ENCODE measurements at places on chromosomes 13 and 19.

DNA sequence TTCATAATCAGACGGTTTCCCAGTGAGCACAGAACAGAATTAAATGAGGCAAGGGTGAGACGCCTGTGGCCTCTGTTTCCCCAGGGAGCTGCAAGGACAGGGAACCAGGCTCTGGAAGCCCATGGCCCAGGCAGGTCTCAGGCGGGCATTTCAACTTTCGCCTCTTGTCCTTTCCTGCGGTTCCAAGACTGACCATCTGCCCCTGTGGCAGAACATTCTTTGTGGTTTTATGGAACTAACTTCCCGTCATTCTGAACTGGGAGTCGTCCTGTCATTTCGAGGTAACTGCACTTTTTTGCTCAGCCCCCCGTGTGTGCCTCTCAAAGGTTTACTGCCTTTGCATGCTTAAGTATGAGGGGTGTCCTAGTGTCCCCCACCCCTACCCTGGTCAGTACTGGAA, 70.9 kb downstream of the KL start:
- no peak for DNase-seq

DNA sequence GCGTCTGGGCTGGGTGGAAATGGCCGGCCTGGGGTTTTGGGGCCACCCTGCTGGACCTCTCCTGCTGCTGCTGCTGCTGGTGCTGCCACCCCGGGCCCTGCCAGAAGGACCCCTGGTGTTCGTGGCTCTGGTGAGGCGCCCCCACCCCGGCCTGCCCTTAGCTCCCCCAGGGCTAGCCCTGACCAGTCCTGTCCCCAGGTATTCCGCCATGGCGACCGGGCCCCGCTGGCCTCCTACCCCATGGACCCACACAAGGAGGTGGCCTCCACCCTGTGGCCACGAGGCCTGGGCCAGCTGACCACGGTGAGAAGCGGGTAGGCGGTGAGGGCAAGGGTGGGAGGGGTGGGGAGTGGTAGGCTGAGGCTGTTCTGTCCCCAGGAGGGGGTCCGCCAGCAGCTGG, at the start of gene ACP4:
TSS of gene ACP4 (plus strand) at position 20 of the 400 bp plus-strand sequence. CDS start at position 20, 0 bp downstream.
- DNase-seq, result no peak

- no peak for DNase-seq
Observed at GRCh38 chr13:39577203-39577602, 25.8 kb downstream of the LHFPL6 start.

DNA sequence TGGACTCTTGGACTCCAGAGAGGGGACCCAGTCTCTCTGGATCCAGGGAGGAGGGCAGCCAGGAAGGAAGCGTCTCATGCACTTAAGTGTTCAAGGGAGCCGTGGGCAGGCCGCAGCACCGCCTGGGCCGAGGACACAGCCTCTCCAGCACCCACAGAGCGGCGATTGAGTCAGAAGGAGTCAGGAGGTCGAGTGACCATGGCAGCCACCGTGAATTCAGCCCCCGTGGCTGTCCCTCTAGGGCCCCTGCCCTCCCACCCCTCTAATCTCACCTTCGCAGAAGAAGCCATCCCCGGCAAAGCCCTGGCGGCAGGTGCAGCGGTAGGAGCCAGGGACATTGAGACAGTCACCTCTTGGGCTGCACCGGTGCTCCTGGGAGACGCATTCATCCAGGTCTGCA, 38.0 kb downstream of the FBN3 start:
- no peak for DNase-seq

DNA sequence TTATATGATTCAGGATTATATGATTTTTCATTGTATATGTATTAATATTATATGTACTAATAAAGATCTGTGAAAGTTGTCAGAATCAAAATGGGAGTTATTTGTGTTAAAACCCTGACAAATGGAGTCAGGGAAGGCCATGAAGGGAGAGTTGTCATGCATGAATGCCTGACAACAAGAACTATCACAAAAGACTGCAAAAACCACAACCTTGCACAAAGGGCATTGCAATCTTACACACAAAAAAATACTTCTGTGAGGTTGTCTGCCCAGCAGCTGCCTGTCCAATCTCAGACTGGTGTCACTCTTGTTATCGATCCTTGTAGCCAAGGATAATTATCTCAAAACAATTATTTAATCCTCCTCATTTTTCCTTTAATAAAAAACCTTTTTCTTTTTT, 21.2 kb upstream of the RBM26 start:
- DNase-seq, result no peak

GRCh38 chr13:35856084-35856483, 275.1 kb downstream of the DCLK1 start:
- DNase-seq, result no peak

DNA sequence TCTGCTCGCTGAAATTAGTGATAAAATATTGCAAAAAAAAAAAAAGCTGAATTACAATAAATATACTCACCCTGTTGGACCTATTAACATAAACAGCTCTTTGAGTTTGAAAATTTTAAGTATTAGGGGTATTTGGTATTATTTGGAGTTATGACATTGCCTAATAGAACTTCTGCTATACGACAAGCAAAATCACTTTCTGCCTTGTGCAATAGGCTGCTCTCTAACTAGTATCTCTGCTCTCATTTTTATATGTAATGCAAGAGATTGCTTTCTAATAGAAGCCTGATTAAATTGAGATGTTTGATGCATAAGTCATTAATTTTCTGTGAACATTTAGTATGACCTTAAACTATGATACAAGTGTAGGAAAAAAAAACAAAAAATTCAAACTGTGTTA, 5.3 kb downstream of the RGS9BP start:
- no peak for DNase-seq

GRCh38 chr19:33997690-33998089, 174.6 kb upstream of the LSM14A start:
- DNase-seq, result no peak

DNA sequence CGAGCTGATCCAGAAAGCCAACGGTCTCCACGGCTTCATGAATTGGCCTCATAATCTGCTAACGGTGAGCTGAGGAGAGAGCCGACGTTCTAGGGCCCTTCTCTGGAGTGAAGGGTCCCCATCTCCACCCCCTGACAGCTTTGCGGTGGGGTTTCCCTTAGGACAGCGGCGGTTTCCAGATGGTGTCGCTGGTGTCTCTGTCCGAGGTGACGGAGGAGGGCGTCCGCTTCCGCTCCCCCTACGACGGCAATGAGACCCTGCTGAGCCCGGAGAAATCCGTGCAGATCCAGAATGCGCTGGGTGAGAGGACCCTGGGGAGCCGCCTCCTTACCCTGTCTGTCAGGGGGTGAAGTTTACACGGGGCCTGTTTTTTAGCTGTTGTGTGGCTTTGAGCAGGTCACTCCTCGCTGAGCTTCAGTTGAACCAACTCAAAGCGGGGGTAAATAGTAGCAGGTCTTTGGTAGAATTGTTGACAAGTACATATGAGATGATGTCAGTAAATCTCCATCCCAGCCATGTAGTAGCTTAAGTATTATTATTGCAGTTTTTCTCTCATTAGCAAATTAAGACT, 801 bp downstream of the QTRT1 start:
- no peak for DNase-seq

- no peak for DNase-seq
Observed at GRCh38 chr19:4957981-4958380, 10.9 kb upstream of the KDM4B start.

GRCh38 chr13:28530729-28531076, 35.8 kb upstream of the FLT1 start:
- no peak for DNase-seq

DNA sequence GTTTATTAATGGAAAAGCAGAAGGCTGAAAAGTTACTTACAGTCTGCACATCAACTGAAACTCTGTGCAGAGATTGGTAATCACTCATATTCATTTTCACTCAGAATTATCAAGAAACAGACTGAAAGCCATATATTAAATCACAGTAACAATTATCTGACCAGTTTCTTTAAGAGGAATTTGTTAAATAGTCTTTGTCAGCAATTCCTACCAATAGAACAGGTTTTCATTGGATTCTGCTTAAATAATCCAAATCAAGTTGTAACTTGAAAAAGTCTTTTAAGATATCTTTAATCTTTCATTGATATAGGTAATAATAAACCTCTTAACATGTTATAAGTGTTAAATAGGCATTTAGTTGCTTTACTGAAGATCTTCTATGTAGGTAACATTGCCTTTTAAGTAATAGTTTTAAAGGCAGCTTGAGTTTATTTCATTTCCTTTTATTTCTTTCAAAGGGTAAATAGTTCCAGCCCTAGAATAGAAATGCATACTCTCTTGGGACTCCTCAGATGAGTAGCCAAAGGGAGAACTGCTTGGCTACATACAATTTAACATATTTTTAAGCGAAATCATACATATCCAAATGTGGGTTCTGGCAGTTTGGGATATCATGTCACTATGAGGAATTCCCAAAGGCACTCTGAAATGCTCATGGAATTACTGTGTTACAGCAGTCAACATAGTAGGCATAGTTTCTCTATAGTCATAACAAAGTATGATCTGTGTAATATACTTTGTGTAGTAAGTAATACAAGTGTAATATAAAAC, 326.0 kb upstream of the SPRY2 start:
- no peak for DNase-seq

- peak; percentile 96 for DNase-seq
Observed at GRCh38 chr19:34217952-34218817, 36.2 kb upstream of the GARRE1 start.

DNA sequence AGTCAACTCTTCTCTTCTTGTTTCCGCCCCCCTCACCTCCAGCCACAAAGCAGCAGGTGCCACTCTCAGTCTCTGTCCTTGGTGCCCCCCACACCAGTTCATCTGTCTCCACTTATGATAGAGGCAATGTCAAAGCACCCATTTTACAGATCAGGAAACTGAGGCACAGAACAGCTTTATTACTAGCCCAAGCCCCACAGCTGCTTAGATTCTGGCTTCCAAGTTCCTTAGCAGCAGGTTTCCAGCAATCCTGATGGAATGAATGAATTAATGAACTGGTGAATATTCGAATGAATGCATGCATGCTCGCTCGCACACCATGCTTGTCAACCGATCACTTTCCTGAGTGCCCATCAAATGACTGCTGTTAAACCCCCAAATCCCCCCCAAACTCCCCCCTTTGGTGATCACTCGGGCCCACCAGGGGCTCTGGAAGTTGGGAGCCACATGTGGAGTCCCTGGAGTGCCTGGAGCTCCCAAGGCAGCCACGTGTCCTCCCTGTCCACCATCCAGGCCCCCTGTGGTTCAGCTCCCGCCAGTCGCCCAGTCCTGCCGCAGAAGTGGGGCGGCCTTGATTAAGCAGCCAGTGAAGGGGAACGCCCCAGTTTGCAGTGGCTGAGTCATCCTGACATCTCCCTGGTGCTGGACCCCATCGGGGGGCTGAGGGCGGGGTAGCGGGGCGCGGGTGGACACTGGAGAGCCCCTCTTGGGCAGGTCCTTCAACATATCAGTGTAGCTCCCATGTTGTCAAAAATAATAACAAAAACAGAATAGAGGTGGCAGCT, 6.8 kb downstream of the PTPRS start:
- DNase-seq, result no peak

- no peak for DNase-seq
Observed at GRCh38 chr19:32403291-32403995, 2.1 kb upstream of the DPY19L3 start.

DNA sequence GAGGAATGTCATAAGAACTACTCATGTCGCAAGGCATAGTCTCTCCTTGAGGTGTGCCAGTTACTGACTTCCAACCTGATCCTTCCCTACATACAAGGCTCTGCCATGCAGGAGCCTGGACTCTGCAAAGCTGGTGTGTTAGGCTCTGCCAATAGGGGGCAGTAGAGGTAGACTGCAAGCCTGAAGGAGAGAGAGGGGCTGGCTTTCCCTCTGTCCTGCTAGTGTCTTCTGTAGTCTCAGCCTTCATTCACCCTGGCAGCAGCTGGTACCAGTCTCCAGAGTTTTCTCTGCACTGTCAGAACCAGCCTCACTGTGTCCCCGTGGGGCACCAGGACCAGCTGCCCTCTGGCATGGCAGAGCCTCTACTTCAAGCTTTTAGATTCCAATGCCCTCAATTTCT, 14.5 kb downstream of the SHISA2 start:
- DNase-seq, result no peak

DNA sequence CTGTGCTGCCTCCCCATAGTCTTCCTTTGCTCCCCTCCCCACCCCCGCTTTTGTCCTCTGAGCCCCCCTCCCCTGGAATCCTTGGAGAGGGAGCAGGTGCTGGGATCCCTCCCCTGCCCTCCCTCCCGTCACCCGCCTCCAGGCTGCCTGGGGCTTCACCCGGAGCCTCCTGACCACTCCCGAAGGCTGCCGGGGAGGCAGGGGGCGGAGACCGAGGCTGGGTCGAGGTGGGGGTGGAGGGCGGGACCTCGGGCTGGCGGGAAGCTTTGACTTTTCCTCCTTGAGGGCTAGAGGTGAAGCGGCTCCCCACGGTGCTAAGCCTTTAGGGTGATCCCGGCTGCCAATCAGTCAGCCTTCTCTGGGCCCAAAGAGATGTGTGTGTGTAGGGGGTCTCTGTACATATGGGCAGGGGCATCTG, 1.5 kb downstream of the KMT5C start:
- no peak for DNase-seq

DNA sequence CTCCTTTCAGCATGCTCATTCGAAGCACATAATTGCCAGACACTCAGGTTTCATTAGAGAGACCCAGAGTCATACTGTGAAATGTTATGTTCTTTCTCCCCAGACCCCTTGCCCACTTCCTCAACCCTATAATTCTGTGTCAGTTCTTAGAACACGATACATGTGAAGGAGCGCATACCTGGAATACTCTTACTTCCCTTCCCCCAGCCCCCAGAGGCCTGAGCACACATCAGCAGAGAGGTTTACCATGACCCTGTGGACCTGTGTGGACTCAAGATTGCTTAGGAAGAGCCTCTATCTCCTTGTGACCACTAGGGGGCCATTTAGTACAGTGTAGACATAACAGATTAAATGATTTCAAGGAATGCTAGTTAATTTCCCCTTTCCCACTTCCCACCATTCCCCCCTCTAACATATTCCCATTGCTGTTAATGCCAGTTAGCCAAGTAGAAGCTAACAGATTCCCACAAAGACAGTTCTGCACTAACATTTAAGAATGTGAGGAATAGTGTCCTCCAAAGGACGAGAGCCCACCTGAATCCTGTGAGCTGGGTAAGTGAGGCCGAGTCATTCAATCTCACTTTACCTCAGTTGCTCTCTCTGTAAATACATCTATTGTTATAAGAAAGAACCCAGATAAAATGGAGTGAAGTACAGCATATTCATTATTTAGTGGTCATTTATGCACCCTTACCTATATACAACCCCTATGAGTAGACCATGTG, 154.2 kb upstream of the MAB21L1 start:
- peak; percentile 23 for DNase-seq

GRCh38 chr13:80548915-80549314, 208.0 kb upstream of the SPRY2 start:
- DNase-seq, result no peak

DNA sequence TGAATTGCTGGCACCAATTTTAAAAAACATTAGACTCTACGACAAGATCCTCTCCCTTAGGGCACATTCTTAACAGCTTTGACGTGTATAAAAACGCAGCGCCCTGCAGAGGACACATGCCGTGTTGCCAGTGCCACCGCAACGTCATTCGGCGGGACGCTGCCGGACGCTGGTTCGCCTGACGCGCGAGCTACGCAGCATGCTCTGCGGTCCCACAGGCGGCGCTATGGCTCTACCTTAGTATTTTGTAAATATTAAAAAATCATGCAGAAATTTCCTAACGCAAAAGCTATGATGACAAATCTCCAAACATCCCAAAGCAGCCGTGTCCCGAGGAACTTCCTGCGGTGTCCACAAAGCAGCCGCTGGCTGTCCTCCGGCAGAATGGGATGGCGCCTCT, 4.2 kb upstream of the ADPRHL1 start:
- no peak for DNase-seq

- DNase-seq, result no peak
Observed at GRCh38 chr19:30085394-30085793, 143.4 kb downstream of the URI1 start.

- no peak for DNase-seq
Observed at GRCh38 chr19:12994701-12995595, at the start of gene NFIX. NFIX (plus strand) TSS chr19:12995475; CDS start chr19:12995838, 363 bp downstream.

- DNase-seq, result no peak
Observed at GRCh38 chr13:39767791-39768517, 112.5 kb downstream of the COG6 start.

Measured in non-pigmented ciliary epithelial cell (primary cell).